ENCODE measurements at places on chromosomes 4 and X. TPM values are rescaled to one million over a fixed set of nuclear protein-coding genes. Genes with fewer than 3 reads are reported as not detected.

The WNK3 gene
- 1.1 TPM for total RNA-seq

DNA sequence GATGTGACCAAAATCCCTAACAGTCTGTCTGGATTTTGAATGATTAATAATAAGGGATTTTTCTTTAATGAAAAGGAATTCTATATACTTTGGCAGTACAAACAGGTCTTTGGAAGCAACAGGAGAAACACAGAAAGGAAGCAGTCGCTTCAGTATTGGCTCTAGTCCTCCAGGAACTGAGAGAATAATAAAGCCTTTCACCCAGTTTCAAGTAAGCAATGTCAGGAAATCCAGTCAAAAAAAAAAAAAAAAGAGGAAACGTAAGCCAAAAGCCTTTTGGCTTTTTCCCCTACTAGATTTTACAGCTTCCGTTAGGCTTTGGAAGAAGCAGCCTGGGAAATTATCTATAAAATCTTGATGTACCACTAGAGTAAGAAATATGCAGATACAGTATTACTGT, 61.7 kb upstream of the HDAC8 start:
- DNase-seq, result no peak

The GRK4 gene
- 6.0 TPM for total RNA-seq

GRCh38 chrX:137025930-137026329, 7.9 kb downstream of the GPR101 start:
- no peak for DNase-seq

DNA sequence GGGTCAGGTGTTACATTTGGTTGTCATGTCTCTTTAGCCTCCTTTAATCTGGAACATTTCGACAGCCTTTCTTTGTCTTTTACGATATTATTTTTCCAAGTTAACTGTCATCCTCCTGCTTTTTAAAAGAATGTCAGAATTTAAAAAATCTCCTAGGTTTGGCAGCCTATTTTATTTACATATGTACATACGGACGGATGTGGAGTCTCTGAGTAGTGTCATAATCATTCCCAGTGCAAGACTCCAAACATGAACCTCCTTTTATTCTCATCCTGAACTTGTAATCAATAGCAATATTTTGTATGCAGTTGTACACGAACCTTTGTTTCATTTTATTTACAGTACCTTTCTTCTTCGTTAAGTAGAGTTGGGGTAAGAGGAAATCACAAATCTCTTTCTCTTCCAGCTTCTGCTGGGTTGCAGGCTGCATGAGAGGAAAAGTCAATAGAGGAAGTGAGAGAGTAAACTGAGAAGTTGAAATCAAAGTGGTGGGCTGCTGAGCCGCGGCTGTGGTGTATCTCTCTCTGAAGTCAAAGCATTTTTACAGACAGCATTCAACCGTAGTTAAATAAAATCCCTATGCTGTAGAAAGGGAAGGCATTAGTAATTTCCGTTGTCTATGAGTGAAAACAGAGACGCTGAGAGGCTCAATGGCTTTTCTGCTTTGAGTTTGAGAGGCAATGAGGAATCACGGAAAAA, 53.9 kb upstream of the RPS6KA3 start:
- no peak for DNase-seq

DNA sequence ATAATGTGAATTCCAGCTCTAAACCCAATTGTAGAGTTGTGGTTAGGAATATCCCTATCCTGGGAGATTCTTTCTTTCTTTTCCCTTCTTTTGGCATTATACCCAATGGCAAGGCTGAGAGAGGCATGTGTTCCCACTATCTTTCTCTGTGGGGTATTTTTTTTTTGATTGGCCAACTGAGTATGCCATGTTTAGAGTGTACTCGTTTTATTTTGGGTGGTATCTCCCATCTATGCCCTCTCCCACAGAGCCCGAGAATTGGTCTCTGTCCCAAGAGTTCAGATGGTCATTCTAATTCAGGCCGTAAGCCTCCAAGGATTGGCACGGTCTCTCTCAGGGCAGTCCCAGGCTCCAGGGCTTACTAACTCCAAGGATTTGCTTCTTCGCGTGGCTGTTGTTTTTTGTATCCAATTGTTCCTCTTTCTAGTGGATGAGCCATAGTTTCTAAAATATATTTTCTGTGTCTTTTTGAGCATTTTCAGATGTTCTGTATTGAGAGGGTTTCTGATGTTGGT, 198.8 kb downstream of the SLC4A4 start:
- DNase-seq, result no peak

The HSFX2 gene
- 0.35 TPM for total RNA-seq
